H4 (cell line): ENCODE measurements at places on chromosomes 3 and 15. TPM values are rescaled to one million over a fixed set of nuclear protein-coding genes. Genes with fewer than 3 reads are reported as not detected.

Gene IRAK2
- total RNA-seq: 1.1 and 1.3 TPM in 2 replicates

Gene KBTBD13
- total RNA-seq: not detected in 2 replicates

GRCh38 chr3:160286231-160286630, 61.0 kb downstream of the C3orf80 start:
- DNase-seq: no peak

GRCh38 chr3:24734019-24734418, 239.4 kb upstream of the THRB start:
- no peak for DNase-seq

GRCh38 chr3:126049289-126050049, 34.5 kb downstream of the SLC41A3 start:
- no peak for DNase-seq

DNA sequence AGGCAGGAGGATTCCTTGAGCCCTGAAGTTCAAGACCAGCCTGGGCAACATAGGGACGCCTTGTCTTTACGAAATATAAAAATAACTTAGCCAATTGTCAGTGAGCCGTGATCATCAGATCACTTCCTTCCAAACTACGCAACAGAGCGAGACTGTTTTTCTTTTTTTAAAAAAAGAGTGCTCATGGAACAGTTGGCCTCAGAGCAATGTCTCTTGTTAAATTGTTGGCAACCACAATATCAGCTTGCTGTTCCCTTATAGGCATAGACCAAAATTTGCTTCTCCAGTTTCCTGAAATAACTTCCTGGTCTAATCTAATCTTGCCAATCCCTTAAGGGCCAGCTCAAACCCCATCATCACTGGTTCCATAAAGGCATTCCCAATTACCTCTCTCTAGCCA, 93.3 kb upstream of the SLC4A7 start:
- no peak for DNase-seq

GRCh38 chr15:52422001-52422400, 106.7 kb downstream of the MYO5A start:
- no peak for DNase-seq

GRCh38 chr3:124131580-124131979, 139.7 kb upstream of the ROPN1 start:
- peak; percentile 65 for DNase-seq

DNA sequence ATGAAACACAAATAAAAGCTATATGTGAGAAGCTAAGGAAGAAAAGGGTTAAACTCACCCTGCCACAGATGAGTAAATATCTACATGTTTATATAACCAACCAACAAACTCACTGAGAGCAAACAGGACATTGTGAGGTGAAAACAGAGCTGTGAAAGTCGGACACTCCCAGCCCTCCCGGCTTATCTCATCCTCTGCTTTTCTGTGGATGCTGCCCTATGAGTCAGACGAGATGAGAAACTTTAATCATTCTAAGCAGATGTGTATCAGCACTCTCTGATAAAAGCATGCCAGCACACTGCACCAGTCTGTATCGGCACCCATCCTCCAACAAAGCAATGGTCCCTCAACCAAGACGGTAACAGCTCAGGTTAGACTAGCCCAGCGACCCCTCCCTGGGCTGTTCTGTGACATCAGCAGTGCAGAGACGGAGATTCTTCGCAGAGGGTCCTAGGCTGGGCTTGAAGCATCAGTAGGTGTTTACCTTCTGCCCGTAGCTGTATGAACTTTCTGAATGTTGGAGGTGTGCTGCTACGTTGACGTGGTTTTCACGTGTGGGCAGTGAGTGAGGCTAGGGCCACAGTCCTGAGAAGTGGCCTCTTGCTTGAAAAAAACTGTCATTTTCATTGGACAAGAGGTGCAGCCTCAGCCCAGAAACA, 119.8 kb upstream of the ALDH1A3 start:
- peak; percentile 73 for DNase-seq

DNA sequence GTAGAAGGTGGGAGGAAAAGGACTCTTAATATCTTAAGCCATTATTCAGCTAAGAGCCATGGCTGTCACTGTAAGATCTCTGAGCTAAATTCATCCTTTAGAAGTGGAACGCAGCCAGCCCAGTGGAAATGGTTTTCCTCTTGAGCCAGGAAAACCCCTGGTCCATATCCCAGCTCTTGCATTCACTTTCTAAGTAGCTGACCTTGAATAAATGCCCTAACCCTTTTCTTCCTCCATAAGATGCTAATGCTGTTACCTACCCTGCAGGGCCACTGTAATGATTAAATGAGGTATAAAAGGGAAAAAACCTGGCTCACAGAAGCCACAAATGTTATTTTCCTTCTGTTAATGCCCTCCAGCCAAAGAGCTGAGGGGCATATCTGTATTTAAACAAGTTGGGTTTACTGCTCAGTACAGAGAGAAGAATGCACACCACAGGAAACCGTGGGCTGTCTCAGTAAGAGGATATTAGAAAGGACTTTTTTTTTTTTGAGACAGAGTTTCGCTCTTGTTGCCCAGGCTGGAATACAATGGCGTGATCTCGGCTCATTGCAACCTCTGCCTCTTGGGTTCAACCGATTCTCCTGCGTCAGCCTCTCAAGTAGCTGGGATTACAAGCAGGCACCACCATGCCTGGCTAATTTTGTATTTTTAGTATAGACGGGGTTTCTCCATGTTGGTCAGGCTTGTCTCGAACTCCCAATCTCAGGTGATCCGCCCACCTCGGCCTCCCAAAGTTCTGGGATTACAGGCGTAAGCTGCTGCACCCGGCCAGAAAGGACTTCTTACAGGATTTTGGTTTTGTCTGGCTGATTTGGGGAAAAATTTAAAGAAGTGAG, 6.8 kb downstream of the UBL7 start:
- DNase-seq: no peak
